ENCODE measurements at places on chromosomes 16 and 17.

DNA sequence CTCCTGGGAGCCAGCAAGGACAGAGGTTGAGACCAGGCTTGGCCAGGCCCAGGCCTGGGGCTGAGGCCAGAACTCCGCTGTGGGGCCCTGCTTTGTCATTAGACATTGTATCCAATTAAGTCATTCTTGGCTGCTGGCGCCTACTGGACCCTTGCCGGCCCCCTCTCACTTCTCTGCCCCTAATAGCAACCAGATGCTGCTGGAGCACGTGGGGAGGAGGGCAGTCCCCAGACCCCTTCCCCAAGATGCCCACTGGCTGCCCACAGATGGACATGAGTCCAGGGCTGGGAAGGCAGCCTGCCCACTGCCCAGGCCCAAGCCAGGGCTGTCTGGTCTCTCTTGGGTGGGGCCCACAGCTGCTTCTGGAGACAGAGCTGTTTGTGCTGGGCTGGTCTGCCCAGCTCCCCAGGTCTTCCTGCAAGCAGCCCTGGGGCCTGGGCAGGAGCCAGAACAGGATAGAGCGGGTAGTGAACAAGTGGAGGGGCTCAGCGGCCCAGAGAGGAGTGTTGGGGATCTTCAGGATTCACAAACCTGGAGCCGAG lies 7.8 kb downstream of the PLXDC1 start:
- DNase-seq = no peak

GRCh38 chr17:49224198-49224996 lies 6.2 kb downstream of the PHOSPHO1 start:
- DNase-seq = peak; percentile 49

DNA sequence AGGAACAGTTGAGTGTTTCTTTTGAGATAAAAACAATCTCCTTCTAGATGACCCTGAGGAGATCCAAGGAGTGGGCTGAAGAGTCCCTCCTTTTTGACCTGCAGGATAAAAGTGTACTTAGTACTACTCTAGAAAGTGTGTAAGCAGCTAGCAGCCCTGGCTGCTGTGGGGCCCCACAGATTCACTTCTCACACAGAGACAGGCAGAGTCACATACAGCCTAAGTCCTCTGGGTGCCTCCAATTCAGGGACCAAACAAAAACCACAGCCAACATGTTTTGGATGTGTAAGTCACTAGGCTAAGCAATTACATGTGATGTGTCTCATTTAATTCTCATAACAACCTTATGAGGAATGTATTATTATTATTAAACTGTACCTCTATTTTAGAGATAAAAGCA lies 97.1 kb downstream of the TMEM100 start:
- DNase-seq = no peak

- no peak for DNase-seq
Observed at GRCh38 chr16:54446639-54447038, 160.1 kb upstream of the IRX3 start.

- DNase-seq = no peak
Observed at GRCh38 chr17:38701504-38702165, 3.4 kb upstream of the MLLT6 start.

DNA sequence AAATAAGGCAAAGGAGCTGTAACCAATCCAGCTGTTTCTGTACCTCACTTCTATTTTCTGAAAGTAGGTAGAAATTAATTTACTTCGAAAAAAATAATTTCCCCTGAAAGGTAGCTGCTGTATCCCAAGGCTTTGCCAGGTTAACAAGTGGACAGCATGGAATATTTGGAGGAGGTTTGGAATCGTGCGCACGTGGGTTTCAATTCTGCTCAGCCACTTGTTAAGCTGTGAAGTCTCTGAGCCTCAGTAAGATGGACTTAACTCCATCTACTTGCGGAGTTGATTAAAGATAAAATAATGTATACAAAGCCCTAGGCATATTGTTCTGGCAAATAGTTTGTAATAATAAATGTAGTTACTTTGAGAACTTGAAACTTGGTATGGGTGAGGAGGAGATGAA lies 57.4 kb upstream of the LGALS9 start:
- DNase-seq = no peak

DNA sequence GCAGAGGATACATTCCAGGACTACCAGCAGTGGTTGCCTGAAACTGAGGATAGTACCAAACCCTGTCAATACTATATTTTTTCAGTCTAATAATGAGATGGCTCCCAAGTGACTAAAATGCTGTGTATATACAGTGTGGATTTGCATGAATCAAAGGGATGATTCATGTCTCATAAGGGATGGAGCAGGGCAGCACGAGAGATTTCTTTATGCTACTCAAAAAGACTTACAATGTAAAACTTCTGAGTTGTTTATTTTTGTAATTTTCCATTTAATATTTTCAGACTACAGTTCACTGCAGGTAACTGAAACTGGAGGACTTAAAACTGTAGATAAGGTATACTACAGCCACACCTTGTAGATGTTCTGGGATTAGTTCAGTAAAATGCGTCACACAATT lies 674.7 kb upstream of the SALL1 start:
- no peak for DNase-seq

DNA sequence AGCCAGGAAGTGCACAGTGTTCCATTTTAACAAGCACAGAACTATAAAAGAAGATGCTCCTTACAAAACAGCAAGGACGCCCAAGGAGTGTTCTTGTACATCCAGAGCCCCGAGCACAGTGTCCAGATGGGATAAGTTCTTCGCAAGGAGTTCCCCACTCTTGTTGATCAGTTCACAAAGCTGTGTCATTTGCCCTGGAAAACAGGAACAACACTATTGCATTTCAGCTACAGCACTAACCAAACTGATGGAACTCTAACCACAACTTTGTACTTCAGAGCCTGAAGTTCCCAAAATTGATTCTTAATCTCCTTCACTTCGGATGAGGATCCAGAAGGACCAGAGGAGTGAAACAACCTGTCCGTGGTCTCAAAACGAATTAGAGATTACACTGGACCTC lies 5.1 kb downstream of the COPS3 start:
- no peak for DNase-seq

GRCh38 chr17:51646539-51646938 lies 386.2 kb downstream of the UTP18 start:
- no peak for DNase-seq

DNA sequence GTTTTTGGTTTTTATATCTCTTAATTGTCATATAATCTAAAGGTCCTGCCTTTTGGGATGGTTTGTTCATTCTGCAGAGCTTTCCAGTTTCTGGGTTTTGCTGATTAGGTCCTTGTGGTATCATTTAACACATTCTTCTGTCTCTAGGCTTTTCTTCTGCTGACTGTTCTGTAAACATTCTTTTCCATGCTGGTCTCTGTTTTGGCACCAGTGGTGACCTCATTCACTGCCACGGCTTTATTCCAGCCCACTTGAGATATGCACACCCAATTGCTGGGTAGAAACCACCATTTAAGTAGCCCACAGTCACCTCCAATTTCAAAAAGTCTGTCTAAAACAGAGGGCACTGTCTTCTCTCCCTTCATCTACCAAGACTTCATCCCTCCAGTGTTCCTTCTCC lies 31.1 kb upstream of the COX10 start:
- DNase-seq = no peak

GRCh38 chr17:36506249-36506826 lies 19.9 kb downstream of the ZNHIT3 start:
- DNase-seq = no peak

GRCh38 chr16:62079236-62079635 lies 43.0 kb upstream of the CDH8 start:
- no peak for DNase-seq

- no peak for DNase-seq
Observed at GRCh38 chr16:1723450-1724147, 17.6 kb downstream of the MAPK8IP3 start.

DNA sequence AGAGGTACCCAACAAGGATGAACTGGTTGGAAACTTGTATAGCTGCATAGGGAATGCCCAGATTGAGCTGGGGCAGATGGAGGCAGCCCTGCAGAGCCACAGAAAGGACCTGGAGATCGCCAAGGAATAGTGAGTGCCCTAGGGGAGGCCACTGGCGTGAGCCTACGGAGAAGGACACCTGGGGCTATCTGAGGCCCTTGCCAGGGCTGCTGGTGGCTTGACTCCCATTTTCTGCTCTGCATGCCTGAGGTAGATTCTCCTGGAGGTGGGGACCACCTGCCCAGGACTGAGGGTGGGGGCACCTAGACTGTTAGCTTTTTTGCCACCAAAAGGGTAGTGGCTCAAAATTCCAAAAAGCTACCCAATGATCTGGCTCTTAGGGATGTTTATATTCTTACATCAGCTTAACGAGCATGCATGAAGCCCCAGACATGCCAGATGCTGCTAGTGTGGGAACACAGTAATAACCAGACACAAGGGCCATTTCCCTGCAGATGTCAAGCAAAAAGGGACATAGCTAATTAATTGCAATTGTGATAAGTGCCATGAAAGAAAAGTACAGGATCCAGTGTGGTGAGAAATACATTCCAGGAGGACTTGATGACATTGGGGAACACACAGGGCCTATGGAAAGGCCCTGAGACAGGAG lies 8.8 kb downstream of the ODAD4 start:
- DNase-seq = no peak

DNA sequence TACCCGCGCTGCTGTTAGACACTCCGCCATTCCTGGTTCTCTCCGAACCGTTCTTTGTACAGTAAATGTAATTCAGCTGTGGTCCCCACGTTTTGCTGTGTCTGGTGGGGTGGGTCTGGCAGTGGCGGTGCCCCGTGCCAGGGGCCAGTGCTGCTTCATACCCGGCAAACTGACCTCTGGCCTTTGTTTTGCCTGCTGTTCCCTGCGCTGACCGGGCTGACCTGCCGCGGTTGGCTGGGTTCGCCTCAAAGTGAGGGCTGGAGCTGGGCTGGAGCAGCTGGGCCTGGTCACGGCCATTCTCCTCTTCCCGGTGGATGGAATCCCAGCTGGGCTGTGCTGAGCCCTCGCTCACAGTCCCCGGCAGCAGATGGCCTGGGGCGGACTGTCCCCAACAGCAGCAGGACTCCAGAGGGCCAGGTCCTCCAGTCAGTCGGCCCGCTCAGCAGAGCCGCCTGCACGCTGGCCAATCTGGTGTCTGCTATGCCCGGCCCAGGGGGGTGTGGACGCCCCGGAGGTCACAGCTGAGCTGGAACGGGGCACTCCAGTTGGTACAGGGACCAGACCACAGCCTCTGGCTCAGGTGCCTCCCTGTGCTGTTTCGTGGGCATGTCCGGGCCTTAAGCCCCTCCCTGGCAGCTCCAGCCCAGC lies 1.5 kb upstream of the WFIKKN1 start:
- no peak for DNase-seq

DNA sequence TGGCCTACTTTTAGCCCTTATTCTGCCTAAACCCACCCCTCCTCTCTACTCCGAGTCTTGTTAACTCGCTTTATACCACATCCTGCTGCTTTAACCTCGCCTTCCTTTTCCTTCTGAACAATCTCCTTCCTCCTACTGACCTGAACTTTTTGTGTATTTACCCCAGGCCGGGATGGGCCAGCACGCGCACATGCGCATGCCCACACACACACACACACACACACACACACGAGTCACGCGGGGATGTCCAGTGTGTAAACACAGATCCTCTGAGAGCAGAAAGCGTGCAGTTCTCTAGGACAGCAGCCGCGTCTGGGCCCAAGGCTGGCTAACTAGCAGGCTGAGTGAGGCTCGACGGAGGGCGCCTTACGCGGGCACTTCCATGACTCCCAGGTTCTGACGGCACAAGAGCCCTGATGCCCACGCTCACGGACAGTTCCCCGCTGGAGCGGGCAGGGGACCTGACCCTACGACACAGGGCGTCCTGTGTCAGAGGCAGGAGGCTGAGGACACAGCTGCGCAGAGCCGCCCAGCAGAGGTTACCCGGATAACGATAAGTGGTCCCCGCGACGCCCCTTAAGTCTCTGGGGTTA lies 610 bp downstream of the PIK3R5 start:
- DNase-seq = peak; percentile 44

DNA sequence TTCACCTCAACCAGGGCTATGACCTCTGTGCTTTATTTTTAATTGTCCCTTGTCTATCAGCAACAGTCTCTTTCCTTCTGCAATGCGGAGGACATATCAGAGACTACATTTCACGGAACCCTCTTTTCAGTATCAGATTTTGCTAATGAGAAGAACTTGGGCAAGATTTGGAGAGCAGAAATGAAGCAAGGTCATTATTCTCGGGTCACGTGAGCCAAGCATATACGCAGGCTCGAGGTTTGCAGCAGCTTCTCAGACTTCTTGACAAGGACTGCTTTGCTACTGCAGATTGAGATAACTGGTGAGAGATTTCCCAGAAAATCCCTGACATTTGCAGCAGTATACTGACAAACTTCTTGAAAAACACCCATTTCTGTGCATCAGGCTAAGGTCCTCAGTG lies 30.4 kb downstream of the ABCA10 start:
- DNase-seq = no peak

DNA sequence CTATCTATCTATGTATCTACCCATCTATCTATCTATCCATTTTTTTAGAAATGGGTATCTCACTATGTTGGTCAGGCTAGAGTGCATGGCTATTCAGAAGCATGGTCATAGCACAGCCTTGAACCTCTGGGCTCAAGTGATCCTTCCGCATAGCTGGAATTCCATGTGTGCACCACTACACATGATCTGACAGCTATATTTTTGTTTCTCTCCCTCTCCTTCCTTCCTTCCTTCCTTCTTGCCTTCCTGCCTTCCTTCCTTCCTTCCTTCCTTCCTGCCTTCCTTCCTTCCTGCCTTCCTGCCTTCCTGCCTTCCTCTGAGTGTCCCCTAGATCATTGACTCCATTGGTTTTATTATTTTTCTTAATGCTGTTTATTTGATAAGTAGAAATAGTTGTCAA lies 108.1 kb downstream of the HS3ST4 start:
- DNase-seq = no peak

GRCh38 chr16:30527635-30528178 lies 1.3 kb upstream of the ZNF768 start:
- DNase-seq = no peak

GRCh38 chr16:29900102-29900887 lies at the start of gene ASPHD1:
TSS of gene ASPHD1 (plus strand) at chr16:29900488. CDS start at chr16:29900972, 484 bp downstream.
- no peak for DNase-seq

- DNase-seq = no peak
Observed at GRCh38 chr16:9922441-9922840, 259.8 kb downstream of the GRIN2A start.

- no peak for DNase-seq
Observed at GRCh38 chr16:1169285-1170075, 16.6 kb downstream of the CACNA1H start.

DNA sequence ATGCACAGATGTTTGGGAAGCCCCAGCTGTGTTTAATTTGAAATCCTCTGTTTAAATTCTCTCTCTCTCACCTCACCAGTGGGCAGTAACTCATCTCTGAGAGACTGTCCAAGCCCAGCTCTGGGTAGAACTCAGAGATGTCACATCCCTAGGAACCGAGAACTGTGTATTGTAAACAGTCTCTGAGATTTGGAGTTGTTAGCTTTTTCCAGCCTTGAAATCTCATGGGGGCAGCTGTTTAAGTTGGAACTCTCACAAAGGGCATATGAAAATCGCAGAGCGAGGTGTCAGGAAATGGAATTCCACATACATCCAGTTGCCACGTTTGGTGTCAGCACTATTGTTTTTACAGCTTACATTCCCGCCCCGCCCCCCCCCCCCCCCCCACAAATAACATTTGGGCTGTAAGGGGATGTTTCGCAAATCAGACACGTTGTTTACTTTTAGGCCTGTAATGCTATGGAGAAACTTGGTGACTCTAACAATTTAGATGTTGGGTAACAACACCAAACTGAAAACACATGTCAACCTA lies 34.3 kb downstream of the VPS35L start:
- DNase-seq = no peak
